ENCODE measurements at places on chromosomes 13 and 19. TPM values are rescaled to one million over a fixed set of nuclear protein-coding genes. Genes with fewer than 3 reads are reported as not detected.

CGB1 gene
- not detected for total RNA-seq

MTIF3 gene
- 50.3 TPM for total RNA-seq

ZNF568 gene
- 20.2 TPM for total RNA-seq

ZNF382 gene
- 21.8 TPM for total RNA-seq

DACT3 gene
- 0.16 TPM for total RNA-seq

WDR62 gene
- 1.3 TPM for total RNA-seq

ICAM1 gene
- 4.2 TPM for total RNA-seq

IZUMO1 gene
- not detected for total RNA-seq

ARHGAP35 gene
- total RNA-seq: 28.7 TPM

SHD gene
- 0.19 TPM for total RNA-seq

KRTDAP gene
- not detected for total RNA-seq

ZGLP1 gene
- 11.0 TPM for total RNA-seq

MBD3 gene
- total RNA-seq: 51.8 TPM

LILRA1 gene
- not detected for total RNA-seq

C1QTNF9 gene
- not detected for total RNA-seq

GJA3 gene
- 0.42 TPM for total RNA-seq

KLK15 gene
- total RNA-seq: not detected

SBK2 gene
- total RNA-seq: not detected

TEX29 gene
- total RNA-seq: 0.70 TPM

LGI4 gene
- 0.15 TPM for total RNA-seq

PLEKHA4 gene
- total RNA-seq: 4.0 TPM

PSG11 gene
- total RNA-seq: not detected
